ENCODE measurements at places on chromosomes 12 and 14.

GRCh38 chr12:13197032-13197431, 506 bp downstream of the EMP1 start:
- peak; percentile 59 for DNase-seq

- DNase-seq, result peak; percentile 90
Measured at GRCh38 chr14:94761348-94761996, 8.4 kb downstream of the GSC start.

DNA sequence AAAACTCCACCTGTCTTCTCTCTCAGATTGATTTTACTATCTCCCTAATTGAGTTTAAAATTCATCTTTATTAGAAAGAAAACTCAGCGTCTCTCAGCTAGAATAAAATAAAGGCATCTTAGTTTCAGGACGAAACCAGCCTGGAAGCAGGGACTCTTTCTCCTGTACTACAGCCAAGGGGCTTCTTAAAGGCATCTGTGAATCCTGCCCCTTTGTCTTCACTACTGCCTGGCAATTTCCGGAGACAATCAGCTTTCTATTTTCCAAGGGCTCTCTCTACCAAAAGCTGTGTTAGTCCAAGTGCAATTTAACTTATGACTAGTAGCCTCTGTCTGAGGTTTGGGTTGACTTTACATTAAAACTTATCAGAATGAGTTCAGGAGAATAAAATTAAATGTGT, 623.3 kb upstream of the FOXG1 start:
- DNase-seq, result peak; percentile 2

DNA sequence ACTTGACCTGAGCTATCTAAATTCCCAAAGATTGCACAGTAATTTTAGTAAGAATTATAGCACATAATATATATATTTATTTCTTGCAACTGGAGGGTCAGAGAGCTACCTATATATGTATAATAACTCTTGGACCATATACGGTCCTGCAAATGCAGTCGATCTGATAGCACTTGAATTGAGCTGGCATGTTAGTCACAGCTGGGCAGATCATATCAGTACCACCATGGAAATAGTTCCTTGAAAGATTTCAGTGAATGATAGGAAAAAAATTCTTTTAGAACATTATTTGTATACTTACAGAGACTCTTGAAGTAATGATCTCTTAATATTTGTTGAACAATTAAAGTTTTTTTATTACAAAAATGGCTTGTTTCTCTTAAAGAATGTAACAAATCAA, 94.5 kb upstream of the MON2 start:
- no peak for DNase-seq

DNA sequence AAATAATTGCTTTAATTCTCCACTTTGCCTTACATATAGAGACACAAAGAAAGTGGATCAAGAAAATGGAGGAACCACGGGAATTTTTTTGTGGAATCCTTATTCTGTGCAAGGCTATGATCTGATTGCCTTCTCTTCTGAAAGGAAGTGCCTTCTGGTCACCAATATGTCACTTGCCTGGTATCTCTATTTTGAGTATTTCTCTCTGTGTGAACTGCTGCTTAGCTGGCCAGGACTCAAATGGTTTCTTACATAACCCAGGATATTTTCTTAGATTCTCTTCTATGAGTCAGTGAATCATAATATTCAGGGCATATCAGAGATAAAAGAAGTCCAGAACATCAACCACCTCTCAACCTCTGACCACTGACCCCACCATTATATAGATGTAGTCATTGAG, 156.1 kb downstream of the DIO2 start:
- DNase-seq, result no peak

GRCh38 chr12:117035287-117035686, 63.9 kb downstream of the TESC start:
- DNase-seq, result no peak

- no peak for DNase-seq
Measured at GRCh38 chr12:30136696-30137095, 353.0 kb upstream of the TMTC1 start.

DNA sequence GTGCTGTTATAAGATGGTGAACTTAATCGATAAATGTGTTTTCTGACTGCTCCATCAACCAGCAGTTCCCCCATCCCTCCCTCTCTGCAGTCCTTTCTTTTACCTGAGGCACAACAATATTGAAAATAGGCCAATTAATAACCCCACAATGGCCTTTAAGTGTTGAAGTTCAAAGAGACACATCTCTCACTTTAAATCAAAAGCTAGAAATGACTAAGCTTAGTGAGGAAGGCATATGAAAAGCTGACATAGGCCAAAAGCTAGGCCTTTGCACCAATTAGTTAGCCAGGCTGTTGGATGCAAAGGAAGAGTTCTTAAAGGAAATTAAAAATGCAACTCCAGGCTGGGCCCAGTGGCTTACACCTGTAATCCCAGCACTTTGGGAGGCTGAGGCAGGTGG, 43.7 kb downstream of the SAV1 start:
- DNase-seq, result no peak

GRCh38 chr14:44379292-44379977, 127.6 kb downstream of the FSCB start:
- DNase-seq, result peak; percentile 24

GRCh38 chr14:56413721-56414120, 165.9 kb upstream of the TMEM260 start:
- DNase-seq, result no peak

DNA sequence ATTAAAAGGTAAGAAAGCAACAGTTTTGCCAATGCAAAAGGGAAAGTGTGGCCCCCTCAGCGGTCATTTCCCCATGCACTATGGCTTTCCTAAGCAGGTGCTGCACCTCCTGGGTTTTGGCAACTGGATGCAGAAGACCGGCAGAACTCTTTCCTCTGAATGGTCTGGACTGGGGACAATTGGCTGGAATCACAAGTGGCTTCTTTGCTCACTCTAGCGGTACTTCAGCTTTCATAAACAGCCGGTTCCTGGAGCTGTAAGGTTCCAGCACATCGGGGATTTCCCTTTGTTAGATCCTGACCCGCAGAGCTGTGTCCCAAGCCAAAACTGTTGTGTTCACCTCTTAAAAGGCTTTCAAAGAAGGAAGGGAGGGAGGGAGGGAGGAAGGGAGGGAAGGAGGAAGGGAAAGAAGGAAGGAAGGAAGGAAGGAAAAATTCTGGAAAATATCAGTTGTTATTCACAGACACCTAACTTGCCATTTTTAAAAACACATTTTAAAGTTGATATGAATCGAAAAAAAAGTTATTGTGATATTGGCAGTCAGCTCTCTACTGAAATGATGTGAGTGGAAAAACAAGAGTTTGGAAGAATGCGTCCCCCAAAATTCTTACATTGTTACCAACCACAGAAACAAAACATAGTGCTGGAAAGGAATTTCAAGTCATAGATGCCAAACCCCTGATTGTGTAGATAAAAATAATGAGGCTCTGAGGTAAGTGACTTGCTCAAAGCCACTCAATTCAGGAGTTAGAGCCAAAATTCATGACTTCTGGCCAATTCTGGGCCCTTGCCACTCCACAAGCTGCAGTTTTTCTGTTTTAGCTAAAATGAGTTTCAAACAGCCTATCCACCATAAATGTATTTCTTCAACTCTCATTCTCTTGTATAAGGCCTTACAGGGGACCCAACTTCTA, 220.6 kb upstream of the HMGA2 start:
- peak; percentile 90 for DNase-seq

GRCh38 chr12:89138048-89138852, 214.1 kb downstream of the DUSP6 start:
- DNase-seq, result no peak

- DNase-seq, result no peak
Measured at GRCh38 chr12:113246478-113247122, 25.3 kb downstream of the TPCN1 start.

DNA sequence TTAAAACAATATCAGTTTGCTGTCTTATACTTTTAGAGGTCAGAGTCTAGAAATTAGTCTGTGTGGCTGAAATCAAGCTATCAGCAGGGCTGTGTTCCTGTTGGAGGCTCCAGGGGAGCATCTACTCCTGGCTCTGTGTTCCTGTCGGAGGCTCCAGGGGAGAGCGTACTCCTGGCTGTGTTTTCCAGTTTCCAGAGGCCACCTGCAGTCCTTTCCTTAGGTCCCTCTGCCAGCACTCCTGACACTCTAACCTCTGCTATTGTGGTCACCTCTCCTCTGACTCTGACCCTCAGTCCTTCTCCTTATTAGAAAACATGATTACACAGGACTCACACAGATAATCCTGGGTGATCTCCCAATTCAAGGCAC, 1140.7 kb upstream of the TMEM132C start:
- DNase-seq, result no peak

- DNase-seq, result peak; percentile 84
Measured at GRCh38 chr12:6647083-6647604, at the start of gene ACRBP. Gene ACRBP (minus strand): TSS chr12:6647432. CDS start chr12:6647366, 66 bp downstream.

DNA sequence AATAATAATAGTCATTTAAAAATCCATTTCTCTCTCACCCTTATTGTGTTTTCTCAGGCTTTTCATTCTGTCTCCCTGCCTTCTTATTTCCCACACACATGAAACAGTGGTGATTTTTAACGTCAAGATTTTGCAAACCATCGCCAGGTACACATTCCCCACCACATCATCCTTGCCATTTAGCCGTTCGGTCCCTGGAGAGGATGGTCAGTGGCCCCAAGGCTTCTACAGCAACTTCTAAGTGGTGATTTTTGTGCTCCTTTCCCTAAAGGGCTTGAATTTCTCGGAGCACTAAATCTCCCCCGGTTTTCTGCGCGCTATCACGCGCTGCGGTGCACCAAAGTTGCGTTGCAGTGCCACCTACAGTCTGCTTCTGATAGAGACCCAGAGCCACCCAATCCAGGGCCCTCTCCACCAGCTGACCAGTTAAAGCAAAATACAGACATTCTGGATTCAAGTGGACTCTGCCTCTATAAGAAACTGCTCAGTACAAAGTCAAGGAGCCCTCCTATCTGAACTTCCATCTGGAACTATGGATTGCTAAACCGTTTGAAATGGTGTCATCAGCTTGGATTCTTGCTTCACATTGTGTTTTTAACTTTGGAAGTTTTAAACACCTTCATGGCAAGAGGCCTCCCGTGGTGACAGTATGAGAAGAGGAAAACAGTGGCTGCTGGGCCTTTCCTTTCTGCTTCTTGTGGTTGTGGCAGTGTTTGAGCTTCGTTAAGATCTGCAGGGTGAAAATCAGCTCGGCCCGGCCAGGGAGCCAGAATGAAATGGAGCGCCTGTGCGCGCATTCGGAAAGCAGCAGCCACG, 234.0 kb downstream of the SPTSSA start:
- DNase-seq, result peak; percentile 81

- DNase-seq, result no peak
Measured at GRCh38 chr12:81224626-81225025, 146.7 kb downstream of the ACSS3 start.

GRCh38 chr14:29927376-29928116, at the start of gene PRKD1:
Gene PRKD1 (minus strand): TSS chr14:29927847.
- DNase-seq, result peak; percentile 93

DNA sequence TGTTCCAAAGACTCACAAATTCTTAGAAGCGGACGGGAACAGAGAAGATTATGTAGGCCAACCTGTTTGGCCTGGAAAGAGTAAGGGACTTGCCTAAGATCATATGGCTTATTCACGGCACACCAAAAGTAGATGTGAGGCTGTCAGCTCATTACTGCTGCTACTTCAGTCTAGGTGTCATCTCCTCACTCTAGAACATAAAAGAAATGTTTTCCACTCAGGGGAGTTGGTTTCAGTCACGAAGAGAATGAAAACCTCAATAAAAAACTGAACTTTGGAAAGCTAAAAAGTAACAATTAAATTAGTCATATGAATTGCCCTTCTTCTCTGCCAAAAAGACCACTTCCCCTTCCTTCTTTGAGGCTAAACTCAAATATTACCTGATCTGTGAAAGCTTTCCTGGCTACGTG, 658 bp upstream of the CEP128 start:
- no peak for DNase-seq

DNA sequence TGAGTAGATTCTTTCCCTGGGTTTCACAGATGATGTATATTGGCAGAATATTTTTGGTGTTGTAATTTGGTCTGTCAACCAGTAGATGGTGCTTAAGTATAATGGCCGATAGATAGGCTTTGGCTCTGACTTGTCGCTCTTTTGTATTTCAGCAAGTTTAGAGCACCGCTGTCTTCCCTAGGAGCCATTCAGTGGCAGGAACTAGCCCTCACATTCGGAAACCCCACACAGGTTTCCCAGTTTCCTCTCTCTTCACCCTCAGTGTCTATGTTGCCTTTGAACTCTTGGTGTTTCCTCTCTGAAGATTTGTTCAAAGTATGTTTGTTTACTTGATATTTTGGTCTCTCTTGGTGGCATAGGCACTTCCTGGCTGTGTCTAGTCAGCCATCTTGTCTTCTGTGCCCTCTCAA, 102.2 kb downstream of the GPHN start:
- no peak for DNase-seq

GRCh38 chr12:131066207-131066885, 112.6 kb downstream of the ADGRD1 start:
- peak; percentile 39 for DNase-seq

DNA sequence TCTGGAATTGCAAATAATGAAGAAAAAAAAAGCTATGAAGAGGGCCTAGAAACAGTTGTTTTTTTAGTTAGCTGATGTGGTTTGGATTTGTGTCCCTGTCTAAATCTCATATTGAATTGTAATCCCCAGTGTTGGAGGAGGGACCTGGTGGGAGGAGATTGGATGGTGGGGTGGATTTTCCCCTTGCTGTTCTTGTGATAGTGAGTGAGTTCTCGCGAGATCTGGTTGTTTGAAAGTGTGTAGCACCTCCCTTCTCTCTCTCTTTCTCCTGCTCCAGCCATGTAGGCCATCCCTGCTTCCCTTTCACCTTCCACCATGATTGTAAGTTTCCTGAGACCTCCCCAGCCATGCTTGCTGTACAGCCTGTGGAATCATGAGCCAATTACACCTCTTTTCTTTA, 126.1 kb downstream of the ASCL4 start:
- DNase-seq, result no peak

- no peak for DNase-seq
Measured at GRCh38 chr12:13073173-13073572, 29.0 kb downstream of the FAM234B start.

DNA sequence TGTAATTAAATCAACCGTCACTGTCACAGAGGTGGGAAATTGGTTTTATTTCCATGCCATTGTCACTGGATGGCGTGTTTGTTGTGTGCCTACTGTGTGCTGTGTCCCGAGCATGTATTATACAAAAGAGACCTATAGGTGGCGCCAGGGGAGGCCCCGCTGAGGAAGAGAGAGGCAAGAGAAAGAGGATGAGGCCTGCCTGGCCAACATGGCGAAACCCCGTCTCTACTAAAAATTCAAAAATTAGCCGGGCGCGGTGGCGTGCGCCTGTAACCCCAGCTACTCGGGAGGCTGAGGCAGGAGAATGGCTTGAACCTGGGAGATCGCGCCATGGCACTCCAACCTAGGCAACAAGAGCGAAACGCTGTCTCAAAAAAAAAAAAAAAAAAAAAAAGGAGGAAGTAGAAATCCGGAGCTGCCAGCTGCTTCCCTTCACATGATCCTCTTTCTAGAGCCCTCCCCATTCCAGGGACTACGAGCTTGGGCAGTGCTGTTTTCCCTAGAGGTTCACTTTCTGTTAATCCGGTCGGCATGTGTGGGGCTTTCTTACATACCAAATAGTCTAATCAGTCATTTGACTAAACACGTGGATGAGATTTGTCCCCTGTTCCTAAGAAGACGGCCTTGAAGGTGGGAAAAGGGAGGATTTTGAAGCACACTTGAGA, 6.4 kb upstream of the CCDC175 start:
- DNase-seq, result peak; percentile 53

- DNase-seq, result peak; percentile 97
Measured at GRCh38 chr12:120761519-120761934, 35.9 kb downstream of the ACADS start.
